Mesothelial cell of epicardium (in vitro differentiated cells): ENCODE measurements at places on chromosomes 6 and 20.

GRCh38 chr20:37346535-37347346 lies 801 bp downstream of the SRC start:
- DNase-seq: no peak

DNA sequence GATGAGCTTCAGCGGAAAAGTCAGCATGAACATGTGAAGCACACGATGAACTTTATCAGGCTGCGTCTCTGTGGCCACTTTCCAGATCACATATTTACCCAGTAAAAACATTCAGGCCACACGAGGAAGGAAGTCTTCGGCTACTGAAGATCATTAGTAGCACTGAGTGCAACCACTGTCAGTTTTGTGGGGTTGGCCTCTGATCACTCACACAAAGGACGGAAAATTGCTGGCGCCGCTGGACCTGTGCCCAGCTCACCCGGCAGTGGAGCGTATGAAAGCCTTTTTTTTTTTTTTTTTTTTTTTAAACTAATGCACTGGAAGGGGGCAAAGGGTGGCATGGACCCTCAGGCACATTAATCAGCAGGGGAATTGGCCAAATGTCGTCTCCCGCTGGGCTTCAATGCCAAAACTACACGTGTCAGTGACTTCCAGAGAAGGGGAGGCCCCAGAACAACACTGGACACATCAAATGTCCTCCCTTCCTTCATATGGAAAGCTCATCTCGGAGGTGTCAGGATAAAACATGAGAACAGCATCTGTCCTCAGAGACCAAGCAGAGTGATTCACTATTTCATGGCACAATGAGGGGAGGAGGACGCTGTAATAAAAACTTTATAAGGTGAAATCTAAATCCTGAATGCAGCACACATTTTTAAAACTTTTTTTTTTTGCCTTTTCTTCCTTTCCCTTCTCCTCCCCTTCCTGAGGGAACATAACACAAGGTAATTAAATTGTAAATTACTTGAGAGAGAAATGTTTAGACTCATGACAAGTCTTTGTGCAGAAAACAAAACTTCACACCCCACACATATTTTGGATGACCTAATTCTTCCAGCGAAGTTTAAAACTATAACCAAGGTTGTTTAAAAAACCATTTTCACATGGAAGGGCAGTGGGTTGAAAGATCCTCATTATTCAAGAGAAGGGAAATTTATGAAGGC lies 223.4 kb downstream of the FOXC1 start:
- DNase-seq: no peak

DNA sequence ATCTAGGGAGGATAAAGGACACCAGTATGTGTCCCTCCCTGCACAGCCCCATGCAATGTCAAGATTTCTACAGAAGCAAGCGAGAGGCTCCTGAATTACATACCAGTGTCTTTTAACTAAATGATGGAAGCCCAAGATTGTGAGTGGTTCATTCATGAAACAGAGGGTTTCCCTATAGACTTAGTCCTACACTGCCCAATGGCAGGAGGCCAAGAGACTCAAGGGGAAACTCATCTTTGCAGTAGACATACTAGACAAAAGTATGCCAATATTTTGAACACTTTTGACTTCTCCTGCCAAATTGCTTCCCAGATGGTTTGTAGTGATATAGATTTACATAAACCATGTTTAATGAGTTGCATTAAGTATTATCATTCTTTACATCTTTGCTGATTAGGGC lies 557.2 kb upstream of the JAG1 start:
- no peak for DNase-seq

DNA sequence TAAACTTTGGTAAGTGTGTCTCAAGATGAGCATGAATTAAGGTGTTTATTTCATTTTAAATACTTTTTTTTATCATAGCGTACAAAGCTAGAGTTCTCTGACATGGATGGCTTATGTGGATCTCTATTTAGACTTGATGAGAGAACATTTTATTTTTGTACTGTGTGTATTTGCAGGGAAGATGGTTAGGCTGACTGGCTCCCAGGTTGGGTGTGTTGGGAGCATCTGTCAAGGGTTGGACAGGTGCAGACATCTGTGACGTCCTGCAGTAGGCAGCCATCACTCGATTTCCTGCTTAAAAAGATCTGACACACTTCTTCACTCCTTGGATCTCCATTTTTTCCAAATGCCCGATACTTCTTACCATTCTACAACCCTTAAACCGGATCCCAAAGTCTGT lies 221.9 kb upstream of the QKI start:
- DNase-seq: no peak

- no peak for DNase-seq
These were observed 13.4 kb downstream of the SPINT4 start for GRCh38 chr20:45735552-45735951.

DNA sequence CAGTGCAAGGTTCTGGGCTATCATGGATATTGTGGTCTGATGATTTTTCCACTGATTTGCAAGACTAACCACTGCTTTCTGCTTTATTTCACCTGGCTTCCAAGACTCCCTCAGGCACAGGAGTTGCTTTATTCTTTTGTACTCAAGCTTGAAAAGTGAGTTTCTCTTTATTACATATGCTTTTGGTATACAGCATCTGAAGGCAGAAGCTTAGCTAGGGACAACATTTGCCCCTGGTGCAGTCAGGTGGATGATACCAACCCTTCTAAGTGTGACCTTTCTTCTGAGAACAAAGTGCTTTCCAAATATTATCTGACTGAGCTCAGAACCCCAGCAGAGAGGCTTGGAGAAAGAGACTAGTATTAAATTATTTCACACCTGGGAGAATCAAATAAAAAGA lies 94.0 kb upstream of the PHACTR1 start:
- no peak for DNase-seq

GRCh38 chr20:43456809-43457639 lies 672 bp upstream of the SRSF6 start:
- peak; percentile 86 for DNase-seq

- DNase-seq: peak; percentile 58
These were observed 1.2 kb downstream of the AKAP12 start for GRCh38 chr6:151240791-151241642.

- no peak for DNase-seq
These were observed 21.6 kb downstream of the DLL1 start for GRCh38 chr6:170269151-170269845.

DNA sequence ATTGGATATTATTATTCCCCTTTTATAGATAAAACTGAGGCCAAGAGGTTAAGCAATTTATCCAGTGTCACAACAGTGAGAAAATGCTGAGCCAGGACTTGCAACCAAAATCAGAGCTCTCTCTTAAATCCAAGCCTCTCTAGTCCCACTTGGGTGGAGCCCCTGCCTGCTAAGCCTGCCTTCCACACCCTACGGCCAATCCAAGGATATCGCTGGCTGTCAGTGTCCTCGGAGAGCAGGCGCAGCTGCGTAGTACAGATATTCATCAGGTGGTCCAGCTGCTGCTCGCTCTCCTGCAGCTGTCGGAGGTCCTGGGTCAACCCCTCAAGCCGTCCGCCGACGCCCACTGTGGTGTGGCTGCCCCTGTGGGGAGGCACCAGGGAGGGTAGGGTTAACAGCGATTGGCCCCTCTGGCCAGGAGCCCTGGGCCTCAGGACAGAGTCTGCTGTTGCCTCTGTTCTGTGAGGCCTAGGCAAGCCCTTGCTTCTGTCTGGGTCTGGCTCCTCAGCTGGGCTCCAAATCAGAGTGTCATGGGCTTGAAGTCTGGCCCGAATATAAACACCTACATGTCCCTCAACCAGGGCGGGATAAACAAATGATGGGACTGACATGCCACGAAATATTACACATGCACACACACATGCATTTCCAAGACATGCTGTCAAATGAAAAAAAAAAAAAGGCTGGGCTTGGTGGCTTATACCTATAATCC lies 3.9 kb upstream of the NECAB3 start:
- no peak for DNase-seq

DNA sequence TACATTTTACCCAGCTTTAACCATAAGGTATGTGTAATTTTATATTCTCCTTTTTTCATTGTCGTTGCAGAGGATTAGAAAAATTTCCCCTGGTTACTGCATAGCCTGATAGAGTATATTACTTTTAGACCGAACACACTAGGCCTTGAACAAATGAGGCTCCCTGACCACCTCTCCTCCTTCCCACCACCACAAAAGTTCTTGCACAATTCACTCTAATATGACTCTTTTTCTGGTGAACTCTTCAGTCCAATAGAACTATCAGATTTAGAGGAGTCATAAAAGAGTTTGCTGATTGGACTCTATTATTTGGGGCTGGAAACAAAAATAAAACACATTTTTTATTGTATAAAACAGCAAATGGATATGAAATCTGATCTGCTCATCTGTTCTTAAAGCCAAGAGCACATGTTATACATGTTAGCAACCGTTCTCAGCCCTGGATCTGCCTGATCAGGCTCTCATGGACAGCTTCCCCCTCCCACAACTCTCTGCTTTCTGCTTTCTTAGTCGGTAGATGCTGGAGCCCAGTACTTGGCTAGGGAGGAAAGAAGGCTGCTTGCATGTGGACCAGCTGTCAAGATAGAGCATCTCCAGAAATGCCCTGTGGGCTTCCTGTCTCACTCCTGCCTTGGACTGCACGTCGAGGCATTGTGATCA lies 83.5 kb downstream of the CD164 start:
- DNase-seq: no peak

GRCh38 chr6:14841901-14842421 lies 403.9 kb upstream of the JARID2 start:
- DNase-seq: no peak

GRCh38 chr20:17688965-17689364 lies 6.9 kb upstream of the RRBP1 start:
- DNase-seq: peak; percentile 54

DNA sequence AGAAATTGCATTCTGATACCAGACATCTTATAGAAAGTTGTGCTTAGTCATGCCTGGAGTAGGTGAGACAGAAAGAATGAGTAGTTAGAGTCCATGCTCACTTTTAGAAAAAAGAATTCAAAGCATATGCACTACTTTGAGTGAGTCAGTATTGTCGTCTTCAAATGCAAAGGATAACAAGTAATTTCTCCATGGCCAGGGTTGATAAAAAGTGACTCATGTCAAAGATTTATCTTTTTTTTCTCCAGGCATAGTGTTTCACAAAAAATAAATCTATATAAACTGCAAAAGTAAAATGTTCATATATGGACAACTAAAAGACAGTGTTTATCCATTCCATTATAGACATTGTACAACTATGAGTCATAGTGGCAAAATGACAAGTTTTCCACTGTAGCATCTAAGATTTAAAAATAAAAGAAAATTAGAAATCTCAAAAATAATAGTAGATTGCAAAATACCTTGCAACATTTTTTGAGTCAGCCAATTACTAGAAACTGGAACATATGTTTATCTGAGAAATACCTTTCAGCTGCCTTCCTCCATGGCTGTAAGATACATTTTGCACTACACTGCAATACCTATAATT lies 329.6 kb downstream of the GRIK2 start:
- no peak for DNase-seq

DNA sequence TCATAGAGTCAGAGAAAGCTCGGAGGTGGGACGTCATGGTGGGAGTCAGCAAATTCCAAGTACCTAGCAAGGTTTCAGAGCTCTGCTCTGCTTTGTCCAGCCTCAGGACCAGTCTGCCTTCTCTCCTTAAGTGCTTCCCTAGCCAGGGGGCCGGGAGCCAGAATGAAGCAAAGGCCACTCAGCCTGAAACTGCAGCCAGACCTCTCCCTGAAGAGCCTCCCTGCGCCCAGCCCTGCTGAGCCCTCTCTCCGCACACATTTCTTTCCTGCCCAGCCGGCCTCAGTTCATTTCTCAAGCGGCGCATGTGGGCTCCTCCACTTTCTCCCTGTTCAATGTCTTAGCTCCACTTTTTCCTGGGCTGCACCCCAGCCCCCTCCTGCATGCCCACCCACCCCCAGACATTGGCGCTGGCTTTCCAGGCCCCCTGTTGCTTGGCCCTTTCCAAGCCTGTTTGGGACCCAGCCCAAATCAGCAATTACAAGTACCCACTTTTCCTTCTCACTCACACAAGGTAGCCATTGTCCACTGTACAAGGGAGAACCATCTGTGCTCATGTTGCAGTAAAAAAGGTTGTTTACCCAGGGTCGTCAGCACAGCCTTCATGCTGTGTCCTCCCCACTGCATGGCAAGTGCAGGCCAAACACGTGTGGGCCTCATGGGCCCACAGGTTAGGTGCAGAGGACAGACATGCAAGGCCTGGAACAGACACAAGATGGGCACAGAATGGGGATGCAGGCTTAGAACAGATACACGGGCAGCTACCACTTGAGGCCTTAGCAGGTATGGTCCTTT lies 147.1 kb downstream of the MRPL14 start:
- DNase-seq: no peak

GRCh38 chr20:9981829-9982228 lies 53.0 kb upstream of the ANKEF1 start:
- DNase-seq: no peak

- no peak for DNase-seq
These were observed 118.3 kb upstream of the ECI2 start for GRCh38 chr6:4253604-4254231.

DNA sequence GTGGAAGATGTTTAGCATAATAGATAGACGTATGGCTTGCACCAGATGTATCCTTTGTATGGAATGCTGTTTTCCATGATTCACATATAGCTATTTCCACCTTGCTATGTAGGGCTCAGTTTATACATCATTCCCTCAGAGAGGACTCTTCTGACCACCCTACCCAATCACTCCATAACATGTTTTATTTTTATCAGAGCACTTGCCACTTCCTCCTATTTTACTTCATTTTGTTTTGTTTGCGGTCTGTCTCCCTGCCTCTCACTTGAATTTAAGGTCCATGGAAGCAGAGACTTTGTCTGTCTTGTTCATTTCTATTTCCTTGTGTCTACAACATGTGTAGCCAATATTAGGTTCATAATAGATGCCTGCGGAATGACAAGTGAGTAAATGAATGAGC lies 266.9 kb upstream of the CITED2 start:
- no peak for DNase-seq

GRCh38 chr20:53826597-53827291 lies 233.1 kb upstream of the ZNF217 start:
- DNase-seq: no peak

DNA sequence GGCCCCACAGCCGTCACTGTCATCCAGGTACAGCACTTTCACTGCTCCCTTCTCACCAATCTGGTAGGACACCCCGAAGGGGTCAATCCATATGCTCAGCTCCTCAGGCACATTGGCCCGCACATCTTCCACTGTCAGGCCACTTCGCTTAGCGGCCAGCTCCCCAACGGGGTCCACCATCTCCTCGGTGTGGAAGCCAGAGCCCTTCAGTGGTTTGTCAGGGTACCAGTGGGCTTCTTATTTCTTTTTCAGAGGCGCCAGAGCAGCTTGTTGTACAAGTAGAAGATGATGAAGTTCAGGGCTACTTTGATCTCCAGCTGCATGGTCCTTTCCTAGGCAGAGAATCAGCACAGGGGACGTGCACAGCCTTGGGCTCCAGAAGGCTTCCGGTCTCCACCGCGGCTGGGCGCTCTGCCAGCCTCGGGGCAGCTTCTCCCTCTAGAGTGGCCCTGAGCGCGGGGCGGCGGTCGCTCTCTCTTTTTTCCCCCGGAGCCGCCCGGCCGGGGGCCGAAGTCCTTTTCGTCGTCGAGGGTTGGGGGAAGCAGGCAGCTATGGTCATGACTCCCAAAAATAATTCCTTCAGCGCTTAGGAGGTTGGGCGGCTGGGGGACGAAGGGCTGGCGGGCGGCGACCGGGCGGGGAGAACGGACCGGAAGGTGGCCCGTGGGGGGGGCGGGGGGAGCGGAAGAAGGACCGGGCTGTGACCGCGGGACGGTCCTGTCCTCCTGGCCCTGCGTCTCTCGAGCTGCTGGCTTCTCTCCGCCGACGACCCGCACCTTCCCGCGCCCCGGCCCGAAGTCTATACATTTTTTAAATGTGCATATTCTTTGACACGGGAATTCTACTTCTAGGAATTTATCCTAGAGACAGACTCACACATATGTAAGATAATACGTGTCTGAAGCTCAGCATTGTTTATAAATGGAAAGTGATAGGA lies 6.5 kb upstream of the ZSCAN9 start:
- peak; percentile 42 for DNase-seq

- DNase-seq: no peak
These were observed 31.9 kb downstream of the NTSR1 start for GRCh38 chr20:62740286-62741141.
